ENCODE measurements at places on chromosomes 2 and 18. TPM values are rescaled to one million over a fixed set of nuclear protein-coding genes. Genes with fewer than 3 reads are reported as not detected.

- H3K27me3 ChIP-seq = no peaks in the 10 kb centered on the region
- no peak for DNase-seq
- no peaks in the 10 kb centered on the region for H3K4me1 ChIP-seq
- H3K27ac ChIP-seq = no peak overlapping the region
- no peak overlapping the region for H3K4me3 ChIP-seq
Measured at GRCh38 chr2:15800495-15801329, 139.6 kb upstream of the MYCN start.

- H3K4me1 ChIP-seq = no peaks in the 10 kb centered on the region
- no peak overlapping the region for H3K4me3 ChIP-seq
- peaks cover 69% of the 10 kb centered on the region for H3K36me3 ChIP-seq
- no peak overlapping the region for H3K27ac ChIP-seq
Measured at GRCh38 chr2:15348045-15348444, 213.1 kb downstream of the NBAS start.

DNA sequence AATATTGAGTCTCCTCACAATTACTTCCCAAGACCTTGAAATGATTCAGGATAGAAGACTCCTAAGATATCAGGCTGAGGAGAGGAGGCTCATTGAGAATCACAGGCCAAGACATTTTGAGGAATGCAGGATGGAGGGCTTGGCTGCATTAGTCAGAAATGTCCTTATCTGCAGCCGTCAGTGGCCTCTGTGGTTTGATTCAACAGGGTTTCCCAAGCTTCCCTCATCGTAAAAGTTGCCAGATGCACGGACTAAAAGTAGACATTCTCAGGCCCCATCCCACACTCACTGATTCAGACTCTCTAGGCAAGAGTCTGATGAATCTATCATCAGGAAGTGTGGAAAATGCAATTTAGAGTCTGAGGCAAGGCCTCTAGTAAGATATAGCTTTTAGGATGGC is 34.0 kb upstream of the TMEM178A start:
- H3K27me3 ChIP-seq = peaks cover 3% of the 10 kb centered on the region
- DNase-seq = no peak
- no peak overlapping the region for H3K4me3 ChIP-seq

GRCh38 chr2:96065381-96065930 is 30.7 kb upstream of the GPAT2 start:
- H3K36me3 ChIP-seq = no peaks in the 10 kb centered on the region
- no peak overlapping the region for H3K4me3 ChIP-seq
- DNase-seq = peak; percentile 8
- peaks cover 5% of the 10 kb centered on the region for H3K4me1 ChIP-seq
- H3K27me3 ChIP-seq = no peaks in the 10 kb centered on the region

The C2orf92 gene
- total RNA-seq = 4.8 TPM

The SLC14A1 gene
- total RNA-seq = 0.80 TPM

The STARD6 gene
- total RNA-seq = not detected
